ENCODE measurements at places on chromosomes 11 and 22. TPM values are rescaled to one million over a fixed set of nuclear protein-coding genes. Genes with fewer than 3 reads are reported as not detected.

Gene DHCR7
- 76.6 TPM for total RNA-seq

Gene CAVIN3
- total RNA-seq: 171 TPM

Gene CRYBA4
- not detected for total RNA-seq

Gene ASCC2
- total RNA-seq: 38.6 TPM

Gene RBMXL2
- total RNA-seq: not detected

Gene PGR
- total RNA-seq: under 0.01 TPM

Gene MYEOV
- 23.9 TPM for total RNA-seq

Gene APOL5
- total RNA-seq: not detected

Gene DUSP8
- 0.20 TPM for total RNA-seq

Gene GLYAT
- total RNA-seq: not detected

Gene BTG4
- total RNA-seq: not detected

Gene CALCA
- not detected for total RNA-seq

Gene DNAJC24
- total RNA-seq: 18.2 TPM

Gene SCN4B
- not detected for total RNA-seq

Gene BEST1
- 4.8 TPM for total RNA-seq

Gene ARFIP2
- total RNA-seq: 51.1 TPM

Gene TRIM49
- total RNA-seq: not detected

Gene CCDC87
- 0.37 TPM for total RNA-seq

Gene GLYATL1B
- total RNA-seq: not detected

Data from subcutaneous preadipocyte (primary cell).